ENCODE measurements at places on chromosomes 12 and 14.
A peak's percentile ranks its signal among the peaks of the same experiment; 100 is the strongest.

DNA sequence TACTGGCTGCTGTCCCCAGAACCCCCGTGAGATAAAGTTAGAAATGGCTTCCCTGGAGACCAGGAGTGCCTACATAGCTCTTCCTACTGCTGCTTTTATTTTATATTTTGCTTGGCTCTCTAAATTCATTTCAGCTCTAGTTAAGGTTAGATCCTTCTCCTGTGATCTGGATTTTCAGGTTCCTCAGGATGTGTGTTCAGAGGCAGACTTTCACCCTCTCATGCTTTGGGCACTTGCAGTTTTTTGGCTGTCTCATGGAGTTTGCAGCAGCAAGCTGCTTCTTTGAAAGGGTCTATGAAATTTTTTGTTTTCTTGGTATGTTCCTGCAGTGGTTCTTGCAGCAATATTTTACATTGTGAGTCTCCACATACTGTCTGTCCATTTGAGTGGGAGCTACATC, 93.3 kb downstream of the ATP23 start:
- no peak for DNase-seq

- no peak for DNase-seq
These were observed 359.4 kb upstream of the SFSWAP start for GRCh38 chr12:131351319-131352028.

- DNase-seq: peak; percentile 94
These were observed 154.4 kb downstream of the LRIG3 start for GRCh38 chr12:58765653-58766512.

GRCh38 chr14:81990312-81990761, 456.7 kb upstream of the SEL1L start:
- peak; percentile 24 for DNase-seq

DNA sequence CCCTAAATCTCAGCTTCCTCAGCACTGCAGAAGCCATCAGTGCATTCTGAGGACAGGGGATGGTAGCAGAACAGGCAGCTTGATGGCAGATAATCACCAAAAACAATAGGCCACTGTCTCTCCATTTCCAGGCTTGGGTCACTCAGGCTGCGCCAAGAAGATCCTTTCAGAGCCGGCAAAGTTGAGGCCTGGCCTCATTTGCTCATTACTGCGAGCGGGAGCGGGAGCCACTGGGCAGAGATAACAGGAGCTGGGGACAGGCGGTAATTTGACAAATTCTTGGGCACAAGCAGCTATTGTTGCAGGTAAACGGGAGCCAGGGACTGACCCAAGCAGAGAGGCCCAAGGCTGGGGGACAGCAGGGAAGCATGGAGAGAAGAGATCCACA, 2.1 kb downstream of the MSI1 start:
- no peak for DNase-seq

- DNase-seq: no peak
These were observed 370.6 kb downstream of the KCNH5 start for GRCh38 chr14:62674563-62675237.

- peak; percentile 85 for DNase-seq
These were observed 37.0 kb downstream of the RASAL1 start for GRCh38 chr12:113098441-113099028.

DNA sequence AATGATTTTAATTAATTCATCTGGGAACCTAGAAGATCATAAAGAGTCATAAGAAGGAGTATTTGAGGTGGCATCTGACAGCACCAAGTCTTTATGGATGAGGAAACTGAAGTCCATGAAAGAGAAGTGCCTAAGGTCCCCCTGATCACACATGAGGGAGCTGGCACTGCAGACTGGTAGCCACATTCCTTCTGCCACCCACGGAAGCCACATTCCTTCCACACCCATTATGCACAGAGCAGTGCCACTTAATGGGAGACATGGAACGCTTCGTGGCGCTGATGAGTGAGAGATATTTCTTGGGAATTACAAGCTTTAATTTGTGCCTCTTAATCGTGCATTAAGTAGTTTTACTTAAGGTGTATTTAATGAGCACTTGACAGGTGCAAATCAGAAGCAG, 139.3 kb upstream of the NTF3 start:
- no peak for DNase-seq

GRCh38 chr12:112473056-112473455, 54.3 kb downstream of the PTPN11 start:
- no peak for DNase-seq

- DNase-seq: no peak
These were observed 23.3 kb downstream of the GABARAPL1 start for GRCh38 chr12:10235761-10236631.

- DNase-seq: no peak
These were observed 111.8 kb downstream of the KIF26A start for GRCh38 chr14:104250175-104250574.

DNA sequence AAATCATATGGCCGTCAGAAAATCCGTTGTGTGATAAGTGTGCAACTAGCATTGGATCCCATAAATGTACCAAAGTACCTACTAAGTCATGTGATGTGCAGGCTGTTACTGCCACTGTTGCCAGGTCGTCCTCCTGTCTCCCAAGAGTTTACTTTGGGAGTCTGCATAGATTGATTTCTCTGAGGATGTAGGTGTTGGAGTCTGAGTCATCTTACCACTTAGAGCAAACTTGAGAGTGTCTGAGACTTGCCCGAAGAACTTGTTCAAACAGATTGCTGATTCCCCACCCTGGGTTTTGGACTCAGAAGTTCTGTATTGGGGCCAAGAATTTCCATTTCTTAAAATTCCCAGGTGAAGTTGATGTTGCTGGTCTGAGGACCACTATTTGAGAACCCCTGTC, 11.4 kb downstream of the TMX1 start:
- DNase-seq: no peak

DNA sequence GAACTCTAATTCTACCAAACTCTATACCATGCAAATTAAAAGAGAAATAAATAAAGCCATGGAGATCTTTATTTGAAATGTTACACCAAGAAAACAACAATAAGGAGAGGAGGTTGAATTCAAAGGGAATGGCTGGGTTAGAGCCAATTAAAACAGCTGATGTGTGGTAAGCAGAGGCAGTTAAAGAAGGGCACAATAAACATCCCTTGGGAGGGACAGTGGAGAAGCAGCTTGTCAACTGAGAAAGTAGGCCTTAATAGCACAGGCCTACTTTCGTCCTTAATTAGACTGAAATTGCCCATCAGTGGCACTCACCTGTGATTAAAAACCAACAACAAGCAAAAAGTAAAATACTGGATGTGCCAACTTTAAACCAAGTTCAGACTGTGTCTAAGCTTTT, 16.3 kb upstream of the NAV3 start:
- DNase-seq: no peak

Measured in SHP77 treated with DMSO at 0.1 percent for 48 hours (cell line).